EL (cell line): ENCODE measurements at places on chromosomes 1 and 21.

DNA sequence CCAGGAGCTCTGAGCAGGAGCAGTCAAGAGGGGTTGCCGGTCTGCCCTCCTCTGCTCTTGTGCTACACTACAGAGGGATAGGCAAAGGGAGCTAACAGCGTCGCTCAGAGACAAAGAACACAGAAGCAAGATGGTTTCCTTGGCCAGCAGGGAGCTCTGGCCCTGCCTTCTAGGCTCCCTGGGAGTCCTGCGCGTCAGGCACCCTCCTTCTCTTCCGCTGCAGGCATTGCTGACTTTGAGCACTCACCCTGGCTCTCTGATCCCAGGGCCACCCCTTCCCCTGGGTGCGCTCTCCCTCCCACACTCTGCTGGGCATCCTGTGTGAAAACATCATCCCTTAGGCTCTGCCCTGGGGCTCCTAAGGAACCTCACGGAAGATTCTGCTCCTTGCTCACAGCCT lies 489 bp downstream of the TNNI1 start:
- DNase-seq: no peak

DNA sequence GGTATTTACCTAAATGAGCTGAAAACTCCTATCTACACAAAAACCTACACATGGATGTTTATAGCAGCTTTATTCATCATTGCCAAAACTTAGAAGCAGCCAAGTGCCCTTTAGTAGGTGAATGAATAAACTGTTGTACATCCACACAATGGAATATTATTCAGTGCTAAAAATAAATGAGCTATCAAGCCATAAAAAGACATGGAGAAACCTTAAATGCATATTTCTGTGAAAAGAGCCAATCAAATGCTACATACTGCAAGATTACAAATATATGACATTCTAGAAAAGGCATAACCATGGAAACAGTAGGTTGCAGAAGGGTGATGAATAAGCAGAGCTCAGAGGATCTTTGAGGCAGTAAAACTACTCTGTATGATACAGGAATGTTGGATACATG lies 23.3 kb downstream of the ABCB10 start:
- DNase-seq: no peak

DNA sequence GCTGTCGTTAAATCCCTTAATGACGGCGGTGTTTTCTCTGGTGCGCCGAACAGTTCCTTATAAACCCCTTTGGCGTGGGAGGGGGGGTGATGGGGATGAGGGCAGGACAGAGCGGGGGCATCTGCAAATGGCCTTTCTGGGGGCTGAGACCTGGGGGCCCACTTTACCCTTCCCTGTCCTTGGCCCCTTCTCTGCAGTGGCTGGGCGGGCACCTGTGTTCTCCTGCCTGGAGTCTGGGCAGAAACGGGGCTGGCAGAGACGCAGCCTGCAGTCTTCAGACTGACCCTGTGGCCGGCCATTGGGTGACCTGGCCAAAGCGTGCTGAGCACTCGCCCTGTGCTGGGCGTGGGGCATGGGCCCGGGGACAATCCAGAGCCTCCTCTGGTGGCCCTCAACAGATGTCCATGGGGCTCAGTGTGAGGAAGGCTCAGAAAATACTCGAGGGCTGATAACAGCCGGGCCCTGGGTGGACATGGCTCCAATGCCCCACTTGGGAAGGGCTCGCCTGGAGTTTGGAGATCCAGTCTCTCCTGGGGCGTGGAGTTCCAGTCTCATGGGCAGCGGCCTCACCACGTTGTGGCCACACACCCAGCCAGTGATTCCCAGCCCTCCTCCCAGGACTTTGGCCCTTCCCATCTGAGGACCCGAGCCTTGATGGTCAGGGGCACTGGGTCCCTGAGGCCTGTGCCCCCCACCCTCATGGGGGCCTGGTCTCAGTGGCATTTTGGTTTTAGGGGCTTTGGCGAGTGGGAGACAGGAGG lies 50.8 kb upstream of the ACTRT2 start:
- DNase-seq: no peak

GRCh38 chr1:153922076-153922971 lies 448 bp downstream of the GATAD2B start:
- peak; percentile 43 for DNase-seq

DNA sequence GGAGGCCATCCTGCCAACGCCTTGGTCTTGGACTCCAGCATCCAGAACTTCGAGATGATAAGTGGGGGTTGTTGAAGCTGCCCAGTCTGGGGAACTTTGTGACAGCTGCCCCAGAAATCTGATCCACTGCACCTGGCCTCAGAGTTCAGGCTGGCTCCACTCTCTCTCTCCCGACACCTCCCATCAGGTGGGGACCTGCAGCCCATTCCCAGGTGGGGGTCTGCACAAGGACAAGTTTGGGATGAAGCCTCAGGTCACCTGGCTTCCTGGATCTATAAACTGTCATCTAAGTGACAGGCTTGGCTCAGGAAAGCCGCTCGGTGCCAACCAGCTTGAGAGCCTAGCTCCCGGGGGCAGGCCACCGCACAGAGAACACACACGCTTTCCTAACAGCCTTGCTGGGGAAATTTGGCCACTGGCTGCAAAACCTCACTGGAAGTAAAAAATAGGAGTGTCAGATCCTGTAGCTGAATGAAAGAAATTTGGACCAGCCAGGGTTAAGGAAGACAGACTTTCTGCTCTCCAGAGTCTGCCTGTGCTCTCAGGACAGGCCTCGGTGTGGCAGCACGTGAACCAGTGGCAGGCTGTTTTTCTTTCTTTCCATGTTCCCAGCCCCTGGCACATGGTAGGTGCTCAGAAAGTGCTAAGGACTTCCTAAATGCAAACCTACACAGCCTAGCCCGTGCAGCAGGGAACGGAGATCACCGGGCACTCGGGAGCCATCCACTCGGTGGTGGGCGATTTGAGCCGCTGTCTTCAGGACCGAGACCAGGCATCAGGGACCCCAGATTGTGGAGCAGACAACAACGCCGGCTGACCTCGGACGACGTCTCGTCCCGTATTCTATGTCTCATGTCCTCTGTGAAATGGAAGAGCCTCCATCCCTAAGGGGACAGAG lies 42.6 kb upstream of the LBR start:
- DNase-seq: no peak

DNA sequence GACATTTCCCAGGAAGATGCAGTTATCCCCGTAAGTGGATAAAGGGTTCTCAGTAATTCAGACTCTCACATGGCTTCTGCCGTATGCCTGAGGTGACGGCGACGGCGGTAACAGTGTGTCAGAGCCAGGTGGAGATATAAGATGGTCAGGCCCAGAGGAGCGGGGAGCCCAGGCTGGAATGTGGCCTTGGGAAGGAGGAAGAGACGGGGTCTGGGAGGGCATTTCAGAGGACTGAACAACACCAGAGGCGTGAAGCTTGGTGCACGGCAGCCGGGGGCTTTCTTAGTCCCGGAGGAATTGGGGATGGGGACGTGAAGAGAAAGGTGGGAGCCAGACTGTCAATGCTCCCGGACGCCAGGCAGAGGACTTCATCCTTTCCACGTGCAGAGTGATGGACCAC lies 1.0 kb downstream of the RER1 start:
- no peak for DNase-seq

DNA sequence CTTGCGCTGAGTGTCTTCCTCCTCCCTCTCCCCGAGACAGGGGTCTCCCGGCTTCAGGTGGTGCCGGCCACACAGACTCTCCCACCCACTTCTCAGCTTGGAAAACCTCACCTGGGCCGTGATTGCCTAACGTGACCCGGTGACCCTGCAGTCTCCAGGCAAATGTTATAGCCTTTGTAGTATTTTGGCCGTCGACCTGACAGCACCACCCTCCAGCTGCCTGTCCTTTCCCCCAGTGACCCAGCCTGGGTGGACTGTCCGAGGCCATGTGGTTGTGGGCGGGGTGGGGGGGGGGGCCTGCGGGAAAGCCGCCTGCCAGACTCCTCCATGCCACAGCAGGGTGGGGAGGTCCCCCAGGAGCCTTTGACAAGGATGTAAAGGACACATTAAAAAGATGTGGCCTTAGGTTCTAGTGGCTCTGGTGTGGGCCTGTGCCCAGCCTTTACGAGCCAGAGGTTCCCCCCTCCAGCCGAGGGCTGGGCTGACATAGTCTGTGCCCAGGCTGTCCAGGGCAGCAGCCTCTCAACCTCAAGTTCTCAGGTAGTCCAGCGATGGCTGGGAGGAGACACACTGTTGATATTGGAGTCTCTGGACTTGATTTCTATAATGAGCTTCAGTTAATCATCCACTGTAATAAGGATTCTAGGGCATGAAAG lies 8.1 kb downstream of the TOR3A start:
- no peak for DNase-seq

- no peak for DNase-seq
Observed at GRCh38 chr1:65310078-65310587, 790 bp downstream of the DNAJC6 start.

GRCh38 chr1:11746795-11747487 lies 11.0 kb downstream of the AGTRAP start:
- DNase-seq: no peak

GRCh38 chr21:37982496-37983318 lies 66.5 kb upstream of the KCNJ6 start:
- DNase-seq: peak; percentile 37

GRCh38 chr1:221840511-221841243 lies 98.8 kb upstream of the DUSP10 start:
- DNase-seq: no peak

DNA sequence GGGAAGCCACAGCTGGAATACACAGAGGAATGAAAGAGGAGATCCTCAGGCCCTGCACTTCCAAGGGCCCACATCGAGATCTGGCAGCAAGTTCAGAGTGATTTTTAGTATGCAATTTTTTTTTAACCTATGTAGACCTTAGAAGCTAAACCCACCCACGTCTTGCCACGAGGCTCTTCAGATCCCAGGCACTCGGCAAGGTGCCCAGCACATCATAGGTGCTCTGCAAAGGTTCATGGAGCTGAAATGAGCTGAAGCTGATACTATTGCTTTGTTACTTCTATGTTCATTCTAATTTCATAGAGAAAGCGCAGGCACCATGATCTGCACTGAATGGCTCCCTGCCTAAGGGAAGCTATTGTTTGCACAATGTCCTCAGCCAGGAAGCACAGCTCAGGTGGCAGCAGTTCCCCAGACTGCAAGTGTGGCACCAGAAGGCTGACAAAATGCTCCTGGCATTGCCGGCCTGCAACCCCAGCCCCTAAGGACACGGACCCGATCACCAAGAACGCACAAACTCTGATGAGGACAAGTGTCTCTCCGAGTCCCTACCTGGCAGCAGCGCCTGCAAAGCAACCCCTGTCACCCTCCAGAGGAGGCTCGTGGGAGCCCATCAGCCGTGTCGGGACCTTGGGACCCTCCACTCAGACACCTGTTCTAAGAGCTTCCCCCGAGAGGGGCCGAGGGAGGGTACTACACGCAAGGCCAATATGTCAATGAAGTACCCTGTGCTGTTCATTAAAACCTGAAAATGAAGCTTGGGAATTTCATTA lies 264.2 kb downstream of the NPHP4 start:
- no peak for DNase-seq

- DNase-seq: no peak
Observed at GRCh38 chr1:119485201-119485600, 21.8 kb upstream of the HSD3B1 start.

DNA sequence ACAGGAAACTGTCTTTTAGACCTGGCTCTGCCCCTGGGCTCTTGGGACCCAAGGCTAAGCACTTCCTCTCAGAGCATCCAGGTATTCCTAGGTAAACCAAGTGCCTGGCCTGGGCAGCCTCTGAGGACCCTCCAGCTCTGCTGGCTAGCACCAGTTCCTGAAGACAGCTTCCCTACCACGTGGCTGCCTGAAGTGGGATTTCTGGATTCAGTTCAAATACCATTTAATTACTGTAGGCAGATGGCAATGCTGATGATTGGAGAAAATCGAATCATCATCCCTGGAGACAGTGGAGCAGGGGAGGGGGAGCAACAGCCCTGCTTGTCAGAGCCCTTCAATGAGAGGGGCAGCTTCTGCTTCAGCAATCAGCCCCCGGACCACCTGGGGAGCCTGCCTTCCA lies 11.9 kb downstream of the KIF21B start:
- DNase-seq: no peak

GRCh38 chr1:102032534-102032933 lies 35.8 kb upstream of the OLFM3 start:
- DNase-seq: no peak

- peak; percentile 62 for DNase-seq
Observed at GRCh38 chr1:108199201-108199691, 897 bp downstream of the SLC25A24 start.

GRCh38 chr1:151832318-151832980 lies 847 bp upstream of the RORC start:
- DNase-seq: no peak

DNA sequence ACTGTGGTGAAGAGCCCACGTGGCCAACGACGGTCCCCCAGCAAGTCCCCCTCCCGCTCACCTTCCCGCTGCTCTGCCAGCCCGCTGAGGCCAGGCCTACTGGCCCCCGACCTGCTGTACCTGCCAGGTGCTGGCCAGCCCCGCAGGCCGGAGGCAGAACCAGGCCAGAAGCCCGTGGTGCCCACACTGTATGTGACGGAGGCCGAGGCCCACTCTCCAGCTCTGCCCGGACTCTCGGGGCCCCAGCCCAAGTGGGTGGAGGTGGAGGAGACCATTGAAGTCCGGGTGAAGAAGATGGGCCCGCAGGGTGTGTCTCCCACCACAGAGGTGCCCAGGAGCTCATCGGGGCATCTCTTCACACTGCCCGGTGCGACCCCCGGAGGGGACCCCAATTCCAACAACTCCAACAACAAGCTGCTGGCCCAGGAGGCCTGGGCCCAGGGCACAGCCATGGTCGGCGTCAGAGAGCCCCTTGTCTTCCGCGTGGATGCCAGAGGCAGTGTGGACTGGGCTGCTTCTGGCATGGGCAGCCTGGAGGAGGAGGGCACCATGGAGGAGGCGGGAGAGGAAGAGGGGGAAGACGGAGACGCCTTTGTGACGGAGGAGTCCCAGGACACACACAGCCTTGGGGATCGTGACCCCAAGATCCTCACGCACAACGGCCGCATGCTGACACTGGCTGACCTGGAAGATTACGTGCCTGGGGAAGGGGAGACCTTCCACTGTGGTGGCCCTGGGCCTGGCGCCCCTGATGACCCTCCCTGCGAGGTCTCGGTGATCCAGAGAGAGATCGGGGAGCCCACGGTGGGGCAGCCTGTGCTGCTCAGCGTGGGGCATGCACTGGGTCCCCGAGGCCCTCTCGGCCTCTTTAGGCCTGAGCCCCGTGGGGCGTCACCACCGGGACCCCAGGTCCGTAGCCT lies 46.8 kb downstream of the TRIM11 start:
- DNase-seq: no peak

GRCh38 chr1:87024936-87025540 lies 110.6 kb downstream of the HS2ST1 start:
- peak; percentile 30 for DNase-seq

DNA sequence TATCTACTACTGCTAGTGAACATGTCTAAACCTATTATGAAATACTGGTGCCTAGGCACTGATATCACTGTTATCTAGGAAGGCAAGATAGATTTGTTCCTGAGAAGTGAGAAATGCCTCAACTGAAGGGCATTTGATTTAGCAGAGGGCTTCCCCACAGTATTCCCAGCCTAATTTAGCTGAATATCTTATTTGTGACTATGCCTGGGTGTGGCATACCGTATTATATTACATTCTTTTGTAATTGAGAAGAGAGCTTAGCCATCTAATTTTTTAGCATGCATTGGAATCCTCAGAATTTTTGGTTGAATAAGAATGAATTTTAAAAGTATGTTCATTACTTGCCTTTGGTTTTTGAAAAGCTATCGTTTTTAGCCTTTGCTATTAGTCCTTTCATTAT lies 99.1 kb downstream of the ZP4 start:
- no peak for DNase-seq

- no peak for DNase-seq
Observed at GRCh38 chr1:36279110-36279788, 26.9 kb upstream of the SH3D21 start.

GRCh38 chr1:2301607-2302291 lies 73.6 kb downstream of the SKI start:
- no peak for DNase-seq
